ENCODE measurements at places on chromosomes 3 and 15.
A peak's percentile ranks its signal among the peaks of the same experiment; 100 is the strongest.

GRCh38 chr3:143601723-143602484 lies 246.4 kb downstream of the SLC9A9 start:
- no peak for DNase-seq

DNA sequence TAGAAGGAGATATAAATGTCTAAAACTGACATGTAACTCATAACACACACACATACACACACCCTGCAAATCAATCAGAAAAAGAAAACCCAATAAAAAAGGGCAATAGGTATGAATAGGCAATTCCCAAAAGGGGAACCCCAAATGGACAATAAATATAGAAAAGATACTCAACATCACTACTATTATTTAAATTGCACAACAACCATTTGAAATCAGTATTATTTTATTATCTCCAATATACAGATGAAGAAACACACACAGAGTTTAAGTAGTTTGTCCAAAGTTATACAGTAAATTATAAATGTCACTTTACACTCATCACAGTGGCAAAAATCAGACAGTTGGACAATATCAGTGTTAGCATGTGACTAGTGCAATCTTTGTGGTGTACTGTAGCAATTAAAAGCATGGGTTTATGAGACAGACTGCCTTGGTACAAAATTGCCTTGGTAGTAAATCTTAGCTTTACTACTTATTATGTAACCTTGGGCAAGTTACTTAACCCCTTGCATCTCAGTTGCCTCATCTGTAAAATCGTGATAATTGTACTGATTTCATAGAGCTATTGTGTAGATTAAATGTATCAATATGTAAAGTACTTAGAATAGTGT lies 3.4 kb upstream of the FSTL1 start:
- no peak for DNase-seq

- DNase-seq, result no peak
Measured at GRCh38 chr3:133532951-133533350, 40.5 kb upstream of the CDV3 start.

- DNase-seq, result peak; percentile 77
Measured at GRCh38 chr15:66865622-66866611, 163.9 kb downstream of the SMAD6 start.

- no peak for DNase-seq
Measured at GRCh38 chr3:137008131-137008530, 50.3 kb downstream of the IL20RB start.

- no peak for DNase-seq
Measured at GRCh38 chr15:88023914-88024313, 232.6 kb downstream of the NTRK3 start.

DNA sequence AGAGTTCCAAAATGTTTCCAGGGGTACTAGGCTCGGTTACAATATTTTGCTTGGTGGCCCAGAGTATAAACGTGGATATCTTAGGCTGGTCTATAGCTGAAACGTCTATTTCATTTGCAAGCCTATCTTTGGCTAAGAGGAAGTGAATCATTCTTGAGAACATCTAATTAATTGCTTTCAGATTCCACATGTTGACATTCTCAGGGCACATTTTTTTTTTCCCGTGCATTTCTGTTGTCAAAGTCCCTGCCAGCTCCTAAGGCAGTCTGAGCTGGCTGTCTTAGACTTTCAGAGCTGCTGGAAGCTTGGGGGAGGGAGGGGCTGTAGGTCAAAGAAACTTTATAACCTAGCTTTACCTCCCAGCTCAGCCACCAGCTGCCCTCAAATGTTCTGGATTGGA lies 23.2 kb upstream of the LAMP3 start:
- DNase-seq, result no peak

DNA sequence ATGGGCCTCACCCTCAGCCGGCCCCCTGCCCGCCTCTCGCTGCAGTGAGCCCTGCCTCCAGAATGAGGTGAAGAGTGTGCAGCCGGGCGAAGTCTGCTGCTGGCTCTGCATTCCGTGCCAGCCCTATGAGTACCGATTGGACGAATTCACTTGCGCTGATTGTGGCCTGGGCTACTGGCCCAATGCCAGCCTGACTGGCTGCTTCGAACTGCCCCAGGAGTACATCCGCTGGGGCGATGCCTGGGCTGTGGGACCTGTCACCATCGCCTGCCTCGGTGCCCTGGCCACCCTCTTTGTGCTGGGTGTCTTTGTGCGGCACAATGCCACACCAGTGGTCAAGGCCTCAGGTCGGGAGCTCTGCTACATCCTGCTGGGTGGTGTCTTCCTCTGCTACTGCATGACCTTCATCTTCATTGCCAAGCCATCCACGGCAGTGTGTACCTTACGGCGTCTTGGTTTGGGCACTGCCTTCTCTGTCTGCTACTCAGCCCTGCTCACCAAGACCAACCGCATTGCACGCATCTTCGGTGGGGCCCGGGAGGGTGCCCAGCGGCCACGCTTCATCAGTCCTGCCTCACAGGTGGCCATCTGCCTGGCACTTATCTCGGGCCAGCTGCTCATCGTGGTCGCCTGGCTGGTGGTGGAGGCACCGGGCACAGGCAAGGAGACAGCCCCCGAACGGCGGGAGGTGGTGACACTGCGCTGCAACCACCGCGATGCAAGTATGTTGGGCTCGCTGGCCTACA lies 8.5 kb downstream of the GRM2 start:
- peak; percentile 63 for DNase-seq

DNA sequence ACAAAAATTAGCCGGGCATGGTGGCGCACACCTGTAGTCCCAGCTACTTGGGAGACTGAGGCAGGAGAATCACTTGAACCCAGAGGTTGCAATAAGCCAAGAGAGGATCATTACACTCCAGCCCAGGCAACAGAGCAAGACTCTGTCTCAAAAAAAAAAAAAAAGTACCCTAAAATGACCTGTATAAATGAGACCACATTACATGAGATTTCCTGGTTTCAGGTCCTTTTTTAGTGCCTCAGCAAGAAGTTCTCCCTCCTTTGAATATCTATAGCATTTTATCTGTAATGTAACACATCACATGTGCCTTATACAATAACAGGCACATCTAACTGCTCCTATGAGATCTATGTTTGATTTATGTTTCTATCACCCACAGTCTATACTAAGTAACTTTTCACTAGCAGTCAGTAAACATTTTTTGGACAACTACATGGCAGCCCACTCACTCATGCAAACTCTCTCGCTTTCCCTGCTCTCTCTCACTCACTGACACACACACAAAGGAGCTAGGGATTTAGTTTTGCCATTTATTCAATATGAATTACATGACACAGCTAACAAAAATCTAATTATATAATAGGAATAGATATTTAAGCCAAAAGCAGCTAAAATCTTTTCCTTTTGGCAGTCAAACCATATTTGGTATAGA lies 34.1 kb downstream of the ADAM10 start:
- DNase-seq, result no peak

DNA sequence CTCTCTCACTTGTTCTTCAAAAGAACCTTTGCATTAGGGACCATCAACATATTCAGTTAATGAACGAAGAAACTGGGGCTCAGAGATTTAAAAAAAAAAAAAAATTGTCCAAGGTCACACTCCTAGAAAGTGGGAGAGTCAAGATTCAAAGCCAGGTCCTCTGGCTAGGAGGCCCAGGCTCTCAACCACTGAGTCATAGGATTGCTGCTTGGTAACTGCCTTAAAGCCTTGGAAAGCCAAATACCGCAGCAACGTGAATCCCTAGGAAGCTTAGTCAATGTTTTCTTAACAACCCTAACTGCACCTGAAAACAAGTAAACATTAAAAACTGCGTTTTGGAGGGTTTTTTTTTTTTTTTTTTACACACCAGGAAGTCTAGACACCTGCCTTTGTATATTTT lies 156.8 kb downstream of the WNT5A start:
- no peak for DNase-seq

DNA sequence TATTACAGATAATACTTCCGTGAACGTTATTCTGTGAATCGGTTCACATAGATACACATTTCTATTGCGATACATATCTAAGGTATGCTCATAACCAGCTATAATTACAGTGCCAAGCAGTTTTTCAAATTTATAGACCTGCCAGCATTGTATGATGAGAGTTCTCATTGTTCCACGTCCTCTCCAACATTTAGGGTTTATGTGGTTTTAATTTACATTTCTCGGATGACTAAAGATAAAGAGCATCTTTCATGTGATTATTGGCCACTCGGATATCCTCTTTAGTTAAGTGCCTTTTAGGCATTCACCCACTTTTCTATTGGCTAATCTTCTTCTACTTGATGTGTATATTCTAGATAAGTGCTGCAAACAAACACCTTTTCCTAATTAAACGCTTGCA lies 134.7 kb upstream of the CCDC54 start:
- no peak for DNase-seq

DNA sequence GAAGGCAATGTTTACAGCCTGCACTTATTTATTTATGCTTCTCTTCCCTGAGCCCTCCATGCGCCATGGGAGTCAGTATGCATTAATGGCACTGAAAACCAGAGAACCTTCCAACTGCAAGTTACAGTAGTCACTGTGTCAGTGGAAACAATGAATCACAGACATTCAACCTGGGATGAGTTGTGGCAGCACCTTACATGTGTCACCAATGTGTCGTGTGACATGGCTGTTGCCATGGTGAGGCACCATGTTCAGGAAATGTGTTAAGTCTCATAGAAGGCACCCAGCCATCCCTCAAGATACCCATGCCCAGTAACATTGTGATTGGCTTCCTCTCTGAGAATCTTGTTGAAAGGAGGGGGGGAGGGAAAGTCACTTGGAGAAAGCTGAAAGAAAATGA lies 105.0 kb downstream of the FOXP1 start:
- DNase-seq, result no peak

DNA sequence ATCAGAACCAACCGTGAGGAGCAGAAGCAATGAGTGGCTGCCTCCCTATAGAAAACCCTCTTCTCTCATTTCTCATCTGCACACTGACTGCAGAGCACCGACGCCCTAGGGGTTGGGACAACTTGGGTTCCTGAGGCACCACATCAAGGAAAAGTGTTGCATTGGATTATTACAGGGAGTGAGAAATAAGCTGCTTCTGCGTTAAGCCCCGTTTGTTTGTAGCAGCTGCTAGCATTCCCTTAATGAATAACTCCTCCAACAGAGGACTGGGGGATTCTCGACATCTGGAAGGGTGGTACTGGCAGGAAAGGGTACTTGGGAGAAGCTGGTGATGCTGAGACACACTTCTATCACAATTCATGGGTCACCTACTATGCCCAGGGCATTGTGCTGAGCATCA lies 25.3 kb upstream of the AGBL1 start:
- no peak for DNase-seq

- peak; percentile 39 for DNase-seq
Measured at GRCh38 chr15:74368121-74368520, 675 bp upstream of the CYP11A1 start.

DNA sequence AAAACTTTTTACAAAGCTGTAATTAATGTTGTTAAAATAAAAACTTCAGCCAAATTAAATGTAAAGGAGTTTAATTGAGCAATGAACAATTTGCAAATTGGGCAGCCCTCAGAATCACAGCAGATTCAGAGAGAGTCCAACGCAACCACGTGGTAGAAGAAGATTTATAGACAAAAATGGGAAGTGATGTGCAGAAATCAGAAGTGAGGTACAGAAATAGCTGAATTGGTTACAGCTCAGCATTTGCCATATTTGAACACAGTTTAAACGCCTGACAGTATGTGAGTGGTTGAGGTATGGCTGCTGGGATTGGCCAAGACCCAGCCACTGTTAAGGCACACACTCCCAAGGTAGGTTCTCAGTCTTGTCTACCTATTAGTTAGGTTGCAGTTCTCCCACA lies 14.4 kb upstream of the PLA2G4D start:
- DNase-seq, result no peak

DNA sequence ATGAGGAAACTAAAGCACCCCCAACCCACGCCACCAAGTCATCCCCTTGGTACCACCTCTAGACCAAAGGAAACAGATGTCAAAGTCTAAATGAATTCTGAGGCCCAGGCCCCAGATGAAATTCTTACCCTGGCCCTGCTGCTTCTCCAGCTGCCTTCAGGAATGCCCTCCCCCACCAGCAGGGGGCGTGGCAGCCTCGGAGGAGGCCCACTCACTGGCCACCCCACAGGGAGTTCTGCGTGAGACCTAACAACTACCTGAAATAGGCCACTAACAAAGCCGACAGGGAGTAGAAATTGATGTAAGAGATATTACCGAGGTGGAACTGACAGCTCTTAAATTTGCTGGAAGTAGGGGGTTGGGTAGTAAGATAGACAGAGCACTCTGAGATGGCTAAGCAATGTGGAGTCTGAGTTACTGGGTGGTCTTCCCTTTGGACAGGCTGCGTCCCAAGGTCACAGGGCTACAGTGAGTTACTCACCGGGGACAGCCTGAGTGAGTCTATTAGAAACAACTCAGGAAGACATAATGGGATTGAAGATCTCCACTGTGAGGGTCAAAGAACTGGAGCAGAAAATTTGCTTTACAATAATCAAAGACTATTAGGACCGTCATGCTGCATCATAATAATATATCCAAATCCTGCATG lies 240.7 kb downstream of the SHOX2 start:
- no peak for DNase-seq

- no peak for DNase-seq
Measured at GRCh38 chr3:196740481-196741248, 1.0 kb downstream of the PAK2 start.

DNA sequence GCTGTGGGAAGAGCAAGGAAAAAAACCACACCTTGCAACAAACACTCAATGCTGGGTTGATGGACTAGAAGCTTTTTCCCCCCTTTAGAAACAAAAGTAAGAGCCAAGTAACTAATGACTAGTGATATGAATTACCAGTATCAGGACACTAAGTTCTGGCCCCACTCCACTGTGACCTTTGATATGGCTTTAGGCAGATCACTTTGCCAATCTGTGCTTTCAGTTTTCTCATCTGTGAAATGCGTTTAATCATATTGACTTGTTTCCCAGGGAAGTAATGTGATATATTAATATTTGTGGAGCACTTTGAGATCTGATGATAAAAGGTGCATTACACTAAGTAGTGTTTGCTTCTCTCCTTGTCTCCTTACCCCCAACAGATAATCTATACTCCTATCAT lies 319.3 kb upstream of the SATB1 start:
- DNase-seq, result no peak

GRCh38 chr15:65559941-65560340 lies 29.7 kb downstream of the HACD3 start:
- no peak for DNase-seq

DNA sequence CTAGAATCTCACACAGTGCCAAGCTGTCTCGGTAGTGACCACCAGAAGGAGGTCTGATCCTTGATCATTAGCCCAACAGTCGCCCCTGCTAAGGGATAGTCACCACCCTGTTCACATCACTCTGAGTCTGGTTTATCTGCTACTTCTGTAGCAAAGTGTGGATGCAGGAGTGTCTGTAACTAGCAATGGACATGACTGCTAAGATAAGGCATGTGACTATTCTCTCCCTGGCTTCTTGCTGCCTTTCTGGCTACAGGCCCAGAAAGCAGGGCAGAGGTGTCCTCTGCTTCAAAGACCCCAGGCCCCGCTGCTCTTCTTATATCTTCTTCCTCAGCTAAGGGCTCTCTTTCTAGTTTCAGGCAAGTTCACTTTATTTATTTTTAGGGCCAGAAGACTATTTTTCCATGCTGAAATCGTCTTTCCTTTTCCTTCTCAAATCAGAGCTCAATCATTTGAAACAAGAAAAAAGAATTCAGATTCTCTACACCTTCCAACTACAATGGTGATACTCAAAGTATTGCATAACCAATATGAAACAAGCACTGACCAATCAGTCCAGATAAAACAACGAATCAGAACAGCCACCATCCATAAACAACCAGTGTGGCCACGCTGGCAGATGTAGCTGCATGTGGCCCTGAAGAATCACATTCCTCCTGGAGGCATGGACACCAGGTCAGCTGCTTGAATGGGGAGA lies 8.0 kb upstream of the KNG1 start:
- no peak for DNase-seq
